ENCODE measurements at places on chromosomes 3 and 15.

- no peak for DNase-seq
These were observed 26.2 kb downstream of the HES1 start for GRCh38 chr3:194162070-194162678.

GRCh38 chr15:79862191-79862590 lies 34.6 kb downstream of the MTHFS start:
- no peak for DNase-seq

DNA sequence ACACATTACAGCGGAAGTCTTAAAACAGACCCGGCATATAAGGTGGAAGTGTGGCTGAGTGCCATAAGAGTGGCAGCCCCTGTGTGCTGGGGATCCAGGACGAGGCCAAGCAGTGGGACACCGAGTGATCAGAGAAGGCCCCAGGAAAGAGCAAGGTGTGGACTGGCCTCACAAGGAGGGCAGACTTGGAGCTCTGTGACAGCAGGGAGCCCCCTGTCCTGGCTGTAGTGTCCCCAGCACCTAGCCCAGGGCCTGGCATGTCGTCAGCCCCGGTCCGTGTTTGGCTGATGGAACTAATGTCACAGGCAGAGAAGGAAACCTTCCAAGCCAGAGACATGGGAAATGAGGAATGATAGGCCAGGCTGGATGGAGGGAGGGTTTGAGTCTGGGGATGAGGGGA lies 4.8 kb downstream of the PDIA5 start:
- DNase-seq: no peak

DNA sequence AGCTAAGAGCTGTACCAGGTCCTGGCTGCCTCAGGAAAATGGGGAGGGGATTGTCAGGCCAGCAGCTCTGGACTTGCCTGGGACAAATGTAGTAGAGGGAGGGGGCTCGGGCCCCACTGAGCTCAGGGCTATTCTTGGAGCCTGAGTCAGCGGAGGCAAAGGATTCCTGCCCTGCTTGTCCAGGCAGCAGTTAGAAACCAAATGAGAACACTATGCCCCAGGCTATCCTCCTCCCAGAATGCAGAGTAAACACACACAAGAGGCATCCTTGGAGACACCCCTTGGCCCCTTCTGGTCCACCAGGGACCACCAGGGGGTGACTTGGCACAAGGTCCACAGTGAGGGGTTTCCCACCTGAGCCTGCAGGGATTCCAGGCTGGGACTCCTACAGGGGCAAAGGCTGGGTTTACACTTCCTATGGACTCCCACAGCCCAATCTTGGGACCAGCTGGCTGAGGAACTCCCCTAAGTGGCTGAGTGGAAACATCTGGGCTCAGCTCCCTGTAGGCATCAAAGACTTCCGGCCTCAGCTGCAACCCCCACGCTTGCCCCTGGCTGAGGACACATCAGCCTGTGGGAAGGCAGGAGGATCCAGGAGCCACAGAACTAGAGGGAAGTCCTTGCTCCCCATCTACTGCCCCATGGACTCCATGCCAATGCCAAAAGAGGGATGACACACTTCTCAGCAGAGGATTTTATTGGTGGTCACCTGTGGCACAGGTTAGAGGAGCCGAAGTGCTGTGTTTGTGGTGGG lies 3.4 kb upstream of the COL7A1 start:
- peak; percentile 74 for DNase-seq

DNA sequence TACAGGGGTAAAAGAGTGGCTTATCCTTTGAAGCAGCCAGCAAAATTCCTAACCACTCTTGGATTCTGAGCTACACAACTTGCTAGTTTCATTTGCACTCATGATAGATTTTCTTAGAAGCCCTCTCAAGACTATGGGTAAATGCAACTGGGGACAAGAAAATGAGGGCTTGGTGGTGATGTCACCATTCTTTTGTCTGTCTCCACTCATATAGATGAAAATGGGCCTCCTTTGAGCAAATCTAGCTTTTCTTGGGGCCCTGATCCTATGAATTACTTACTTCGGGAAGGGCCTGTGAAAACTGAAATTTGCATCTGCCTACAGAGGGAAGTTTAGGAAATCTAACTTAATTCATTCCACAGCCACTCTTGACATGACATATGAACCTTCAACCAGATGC lies 486.3 kb downstream of the MAGI1 start:
- DNase-seq: no peak

GRCh38 chr3:166955201-166955939 lies 424.7 kb downstream of the ZBBX start:
- no peak for DNase-seq

DNA sequence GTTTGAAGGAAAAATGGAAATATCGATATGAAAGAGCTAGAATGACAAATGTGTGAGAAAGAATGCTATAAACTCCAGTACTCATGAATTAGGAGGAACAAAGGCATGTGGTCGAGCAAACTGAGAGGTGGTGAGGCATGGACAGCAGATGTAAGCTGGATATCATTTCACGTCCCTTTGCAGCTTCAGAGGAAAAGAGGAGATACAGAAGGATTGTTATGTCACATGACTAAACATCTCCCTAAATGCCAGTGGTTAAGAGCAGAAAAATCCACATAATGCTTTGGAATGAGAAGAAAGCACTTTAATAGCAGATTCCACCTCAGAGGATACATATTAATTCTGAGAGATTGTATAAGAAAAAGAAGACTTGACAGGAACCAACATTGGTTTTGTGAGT lies 248.7 kb downstream of the ZIC4 start:
- no peak for DNase-seq

GRCh38 chr15:56496635-56497034 lies 31.7 kb upstream of the MNS1 start:
- peak; percentile 63 for DNase-seq

GRCh38 chr15:62847900-62848489 lies 194.6 kb upstream of the TPM1 start:
- DNase-seq: peak; percentile 27

GRCh38 chr3:151318991-151319390 lies 2.4 kb upstream of the GPR87 start:
- no peak for DNase-seq

DNA sequence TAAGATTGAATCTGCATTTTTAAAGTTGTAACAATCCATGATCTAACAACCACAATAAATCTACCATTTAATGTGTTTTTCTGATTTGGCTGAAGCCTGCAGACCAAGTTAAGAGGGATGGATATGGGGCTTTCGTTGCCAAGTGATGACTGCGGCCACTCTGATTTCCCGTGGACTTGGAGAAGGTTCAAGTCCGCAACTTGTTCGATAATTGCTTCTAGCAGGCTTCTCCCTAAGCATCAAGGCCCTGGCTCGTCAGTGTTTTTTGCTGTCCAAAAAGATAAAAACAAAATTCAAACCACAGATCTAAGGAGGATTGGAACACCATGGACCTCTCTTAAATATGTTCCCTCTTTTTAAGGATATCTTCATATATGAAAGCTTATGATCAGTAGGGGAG lies 256.6 kb downstream of the CNTN3 start:
- no peak for DNase-seq

DNA sequence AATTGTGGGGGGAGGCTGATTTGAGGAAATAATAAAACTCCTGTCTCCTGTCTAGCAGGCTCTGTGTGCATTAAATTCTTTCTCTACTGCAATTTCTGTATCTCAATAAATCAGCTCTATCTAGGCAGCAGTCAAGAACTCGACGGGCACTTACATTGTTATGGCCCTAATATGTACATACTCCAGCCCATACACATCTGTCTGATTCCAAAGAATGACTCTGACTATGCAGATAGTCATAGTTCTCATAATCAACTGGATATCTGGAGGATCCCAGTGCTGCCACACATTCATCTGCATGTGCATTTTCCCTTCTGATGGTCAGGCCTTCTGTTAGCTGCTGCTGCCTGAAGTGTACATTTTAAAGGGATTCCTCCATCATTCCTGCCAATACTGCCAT lies 114.6 kb downstream of the GABRB3 start:
- no peak for DNase-seq

- DNase-seq: no peak
These were observed 75.8 kb downstream of the RORA start for GRCh38 chr15:61153291-61153690.

DNA sequence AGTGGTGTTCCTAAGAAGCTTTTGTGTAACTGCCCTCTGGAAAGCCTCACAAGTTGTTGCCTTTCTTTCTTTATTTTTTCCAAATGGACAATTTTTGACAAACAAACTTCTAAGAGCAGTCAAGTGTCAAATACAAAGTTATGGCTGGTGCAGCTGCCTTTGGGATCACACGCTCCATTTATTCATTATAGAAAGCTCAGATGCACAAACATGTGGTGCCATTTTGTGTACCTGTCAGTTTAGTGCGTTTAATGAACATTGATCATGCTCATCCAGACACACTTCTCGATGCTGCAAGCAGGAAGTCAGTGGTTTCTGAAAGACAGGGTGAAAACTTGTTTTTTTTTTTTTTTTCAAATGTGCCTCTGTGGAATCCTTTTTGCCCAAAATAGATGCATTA lies 324.5 kb downstream of the CNTN4 start:
- no peak for DNase-seq

- DNase-seq: no peak
These were observed 466 bp upstream of the HCN4 start for GRCh38 chr15:73369154-73369694.

- no peak for DNase-seq
These were observed 428.5 kb downstream of the OCA2 start for GRCh38 chr15:27670486-27671209.

DNA sequence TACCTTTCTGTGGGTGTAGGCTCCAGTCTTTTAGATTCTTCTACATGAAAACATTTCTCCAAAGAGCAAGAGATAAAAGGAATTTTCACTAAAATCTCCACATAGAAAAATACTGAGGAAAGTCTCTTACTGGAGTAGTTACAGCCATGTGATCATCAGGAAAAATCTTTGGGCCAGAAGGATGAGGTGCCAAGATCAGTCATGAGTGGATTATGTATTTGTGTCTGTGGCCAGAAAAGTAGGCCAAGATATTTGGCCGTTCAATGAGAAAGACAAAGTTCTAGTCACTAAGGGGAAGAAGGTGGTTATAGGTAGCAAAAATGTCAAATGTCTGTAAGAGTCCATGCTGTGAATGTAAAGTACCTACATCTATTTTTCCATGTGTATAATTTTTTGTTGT lies 339.3 kb downstream of the NSUN3 start:
- DNase-seq: no peak
